Left ventricle myocardium superior (tissue), 1 donor: ENCODE measurements at places on chromosomes 2 and 18. TPM values are rescaled to one million over a fixed set of nuclear protein-coding genes. Genes with fewer than 3 reads are reported as not detected.
A peak's percentile ranks its signal among the peaks of the same experiment; 100 is the strongest.

DNA sequence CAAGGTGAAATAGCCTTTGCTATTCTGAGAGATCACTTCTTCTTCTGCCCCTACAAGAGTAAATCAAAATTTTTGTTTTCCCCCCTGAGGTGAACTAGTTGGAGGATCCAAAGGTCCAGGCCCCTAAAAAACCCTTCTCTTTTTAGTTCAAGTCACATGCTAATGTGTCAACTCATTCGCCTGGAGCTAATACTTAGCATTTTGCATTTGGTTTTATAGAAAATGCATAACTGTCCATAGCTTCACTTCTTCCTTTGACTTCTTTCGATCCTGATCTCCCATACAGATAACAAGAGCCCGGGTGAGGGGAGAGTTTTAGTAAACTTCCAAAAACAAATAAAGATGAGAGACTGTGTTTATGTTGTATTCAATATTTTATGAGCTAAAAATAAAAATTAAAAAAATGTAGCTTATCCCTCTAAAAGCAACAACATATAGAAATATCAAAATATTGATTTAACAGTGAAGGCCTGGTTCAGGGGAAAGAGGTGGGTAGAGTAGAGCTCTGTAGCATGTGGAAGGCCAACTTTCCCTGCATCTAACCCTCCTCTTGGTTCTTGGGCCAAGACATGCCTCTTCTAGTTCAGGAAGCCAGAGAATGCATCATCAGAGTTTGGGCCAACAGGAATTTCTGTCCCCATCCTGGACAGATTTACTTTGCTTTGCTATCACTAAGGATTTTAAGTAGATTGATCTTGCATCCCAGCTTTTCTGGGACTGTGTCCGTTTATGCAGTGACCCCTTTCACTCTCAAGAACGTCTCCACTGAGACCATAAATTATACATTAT lies 333.8 kb downstream of the ALK start:
- no peak for DNase-seq

- no peak for DNase-seq
Observed at GRCh38 chr2:80014637-80015036, 289.9 kb downstream of the LRRTM1 start.

DNA sequence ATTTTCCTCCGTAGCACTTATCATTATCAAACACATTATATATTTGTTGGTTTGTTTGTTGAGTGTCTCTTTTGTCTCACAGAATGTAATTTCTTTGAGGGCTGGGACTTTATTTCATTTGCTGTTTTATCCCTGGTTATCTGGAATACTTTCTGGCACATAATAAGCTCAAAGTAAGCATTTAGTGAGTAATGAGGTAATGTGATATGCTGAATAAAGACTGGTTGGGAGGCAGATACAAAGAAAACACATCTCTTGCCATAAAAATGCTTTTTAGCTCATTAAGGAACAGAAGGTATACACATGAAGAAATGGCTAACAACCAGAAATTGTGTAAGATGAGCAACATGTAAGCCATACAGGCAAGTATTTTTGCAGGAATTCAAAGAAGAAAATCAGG lies 1411.8 kb downstream of the LRP1B start:
- DNase-seq: no peak

The NMUR1 gene
- not detected for total RNA-seq

DNA sequence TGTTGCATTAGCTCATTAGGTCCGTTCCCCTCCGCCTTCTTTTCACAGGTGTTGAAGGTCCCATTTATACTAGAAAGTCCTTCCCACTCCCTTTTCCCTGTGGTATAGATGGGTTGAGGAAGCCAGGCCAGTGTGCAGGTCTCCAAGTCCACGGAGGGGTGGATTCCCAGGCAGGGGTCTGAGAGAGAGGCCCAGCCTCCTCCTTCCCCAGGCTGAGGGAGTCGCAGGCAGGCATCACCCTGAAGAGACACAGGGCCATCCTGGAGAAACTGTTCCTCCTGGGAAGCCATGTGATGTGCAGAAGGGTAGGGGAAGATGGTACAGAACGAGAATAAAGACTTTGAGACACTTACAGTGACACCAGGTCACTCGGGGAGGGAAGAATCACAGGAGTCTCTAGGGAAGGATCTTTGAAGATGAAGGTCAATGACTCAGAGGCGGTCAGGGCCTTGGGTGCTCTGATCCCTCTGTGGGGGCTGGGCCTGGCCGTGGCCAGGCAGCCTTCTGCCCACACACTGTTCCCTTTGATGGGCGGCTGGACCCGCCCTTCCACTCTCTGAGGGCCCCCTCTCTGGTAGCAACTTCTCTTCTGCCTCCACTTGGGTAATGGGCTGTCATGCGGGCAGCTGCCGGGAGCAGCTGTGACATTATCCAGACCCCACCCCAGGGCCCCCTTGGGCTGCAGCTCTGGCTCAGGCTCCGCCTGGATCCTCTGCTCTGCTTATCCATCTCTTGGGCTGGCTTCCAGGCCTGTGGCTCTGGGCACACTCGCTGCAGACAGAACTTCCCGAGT lies 45.1 kb downstream of the RHOB start:
- peak; percentile 56 for DNase-seq

DNA sequence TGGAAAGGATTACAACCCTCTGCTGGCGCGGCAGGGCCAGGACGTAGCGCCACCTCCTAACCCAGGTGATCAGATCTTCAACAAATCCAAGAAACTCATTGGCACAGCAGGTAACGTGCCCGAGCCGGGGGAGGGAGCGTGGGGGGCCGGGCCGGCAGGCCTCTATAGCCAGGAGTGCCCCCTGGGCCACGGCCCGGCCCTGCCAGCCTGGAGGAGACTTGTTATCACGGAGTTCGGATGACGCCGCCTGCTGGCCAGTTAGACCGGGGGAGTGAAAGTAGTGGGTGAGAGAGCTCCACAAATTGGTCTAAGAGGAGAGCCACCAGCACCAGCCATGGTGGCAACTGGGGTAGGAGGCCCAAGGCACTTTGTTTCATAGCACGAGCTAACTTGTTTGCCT lies 8.6 kb upstream of the TMEM214 start:
- DNase-seq: no peak

GRCh38 chr18:65606551-65607130 lies 144.2 kb upstream of the CDH7 start:
- DNase-seq: no peak

GRCh38 chr2:156532989-156533388 lies 96.8 kb downstream of the GPD2 start:
- no peak for DNase-seq

The SPR gene
- 55.8 TPM for total RNA-seq

The AUP1 gene
- total RNA-seq: 54.2 TPM

GRCh38 chr2:60560734-60561644 lies 7.5 kb upstream of the BCL11A start:
- no peak for DNase-seq

GRCh38 chr18:66599190-66599589 lies 4.7 kb downstream of the CDH19 start:
- no peak for DNase-seq

DNA sequence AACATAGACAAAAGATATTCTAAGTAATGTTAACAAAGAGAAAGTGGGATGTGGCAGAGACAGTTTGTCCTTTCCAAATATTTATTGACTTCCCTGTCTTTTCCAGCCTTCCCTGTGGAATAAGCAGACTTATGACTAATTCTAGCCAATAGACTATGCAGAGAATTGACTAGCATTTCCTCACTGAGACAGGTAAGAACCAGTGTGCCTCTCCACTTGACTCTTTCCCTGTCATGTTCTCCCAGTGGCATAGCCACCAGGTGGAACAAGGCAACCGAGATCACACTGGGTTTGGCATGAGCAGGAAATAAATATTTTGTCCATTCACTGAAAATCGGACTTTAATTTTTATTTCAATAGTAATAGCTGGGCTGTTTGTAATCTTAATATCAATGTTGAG lies 168.1 kb upstream of the CTAGE1 start:
- no peak for DNase-seq

The DYSF gene
- 49.2 TPM for total RNA-seq

DNA sequence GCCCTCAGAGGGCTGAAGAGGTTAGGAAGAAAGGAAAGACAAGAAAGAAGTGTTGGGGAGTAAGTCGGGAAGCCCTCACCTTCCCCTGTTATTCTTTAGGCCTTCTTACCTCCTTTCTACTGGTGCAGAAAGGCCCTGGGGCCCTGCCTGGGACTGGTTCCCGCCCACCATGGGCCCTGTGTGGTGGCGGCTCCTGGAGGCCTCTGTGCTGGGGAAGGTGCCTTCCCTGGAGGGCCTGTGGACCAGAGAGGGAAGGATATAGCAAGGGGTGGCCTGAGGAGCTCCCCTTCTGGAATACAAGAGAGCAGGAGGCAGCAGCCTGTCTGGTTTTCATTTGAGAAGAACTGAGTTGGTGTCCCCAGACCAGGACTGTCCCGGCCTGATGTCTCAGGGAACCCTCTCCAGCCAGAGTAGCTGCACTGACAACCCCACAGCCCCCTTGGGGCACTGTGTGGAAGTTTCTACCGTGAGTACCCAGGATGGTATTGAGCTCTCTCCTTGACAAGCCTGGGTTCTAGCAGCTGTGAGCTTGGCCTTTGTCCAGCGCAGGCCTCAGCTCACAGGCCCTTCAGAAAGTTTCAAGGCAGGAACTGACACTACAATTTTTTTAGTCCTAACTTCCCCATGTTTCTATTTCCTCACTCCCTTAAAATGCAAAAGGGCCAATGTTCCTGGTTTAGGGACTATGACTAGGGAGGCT lies 47.1 kb downstream of the EFR3B start:
- peak; percentile 56 for DNase-seq

DNA sequence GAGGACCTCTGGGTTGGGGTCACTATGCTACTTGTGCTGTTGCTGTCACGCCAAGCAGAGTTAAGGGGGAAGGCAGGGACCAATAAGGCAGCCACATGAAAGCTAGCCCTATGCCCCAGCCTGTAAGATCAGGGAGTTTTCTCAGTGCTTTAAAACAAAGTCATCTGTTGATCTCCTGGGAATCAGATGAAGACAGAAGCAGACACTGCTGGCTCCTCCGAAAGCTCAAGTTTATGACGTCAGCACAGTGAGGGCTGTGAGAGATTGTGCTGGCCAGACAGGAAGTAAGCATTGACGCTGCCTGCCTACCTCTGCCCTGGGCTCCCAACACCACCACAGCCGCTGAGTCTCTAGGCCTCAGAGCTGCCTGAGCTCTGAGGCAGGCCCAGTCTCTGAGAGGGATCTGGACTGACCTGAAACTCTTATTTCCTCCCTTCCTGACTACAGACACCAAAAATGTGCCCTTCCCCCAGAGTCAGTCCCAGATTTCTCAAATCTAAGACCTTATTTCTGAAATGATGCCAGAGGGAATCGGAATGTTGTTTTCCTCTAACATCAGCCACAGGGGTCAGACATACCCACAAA lies 118.1 kb upstream of the EPAS1 start:
- peak; percentile 69 for DNase-seq

DNA sequence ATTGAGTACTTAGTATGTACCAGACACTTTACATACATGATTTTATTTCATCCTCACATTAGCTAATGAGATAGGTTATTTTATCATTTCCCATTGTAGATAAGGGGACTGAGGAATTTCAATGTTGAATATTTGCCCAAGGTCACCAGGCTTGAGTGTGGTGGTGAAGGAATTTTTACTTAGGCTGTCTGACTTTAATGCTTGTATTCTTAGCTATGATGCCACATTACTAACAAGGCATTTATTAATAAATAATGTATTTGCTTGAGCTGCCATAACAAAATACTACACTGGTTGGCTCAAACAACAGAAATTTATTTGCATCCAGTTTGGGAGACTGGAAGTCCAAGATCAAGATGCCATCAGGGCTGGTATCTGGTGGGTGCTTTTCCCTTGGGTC lies 250.9 kb downstream of the GPD2 start:
- DNase-seq: no peak

The FBXO36 gene
- 0.55 TPM for total RNA-seq

The NCKAP1 gene
- total RNA-seq: 141 TPM
